ENCODE measurements at places on chromosomes 2 and 18.

DNA sequence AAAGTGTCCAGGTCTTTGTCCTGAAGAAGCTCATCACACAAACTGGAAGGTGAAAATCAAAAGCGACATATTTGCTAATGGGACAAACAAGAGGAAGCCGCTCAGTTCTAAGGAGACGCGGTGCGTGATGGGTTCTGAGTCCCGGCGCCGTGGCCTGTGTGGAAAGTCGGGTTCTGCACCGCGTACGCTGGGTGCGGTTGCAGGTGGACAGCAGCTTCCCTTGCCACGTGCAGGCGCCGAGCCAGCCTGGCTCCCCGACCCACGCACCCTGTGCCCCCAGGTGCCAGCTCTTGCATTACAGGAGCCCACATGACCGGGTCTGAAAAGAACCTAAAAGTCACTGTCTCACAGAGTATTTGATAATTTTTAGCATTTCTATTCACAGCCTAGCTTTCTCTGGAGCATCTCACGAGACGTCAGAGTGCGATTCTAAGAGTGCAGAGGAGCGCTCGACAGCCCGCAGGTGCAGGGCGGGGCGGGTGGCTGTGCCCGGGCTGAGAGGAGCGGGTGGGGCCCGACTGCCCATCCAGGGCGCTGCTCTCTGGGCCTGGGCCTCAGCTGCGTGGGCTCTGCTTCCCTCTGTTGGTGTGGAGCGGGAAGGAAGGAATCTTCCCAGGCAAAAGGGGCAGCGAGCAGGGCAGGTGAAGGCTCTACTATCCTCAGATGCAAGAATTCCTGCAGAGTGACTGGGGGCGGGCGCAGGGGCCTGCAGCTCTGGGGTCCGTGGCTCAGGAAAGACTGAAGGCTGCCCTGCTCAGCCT is 39.4 kb downstream of the MYT1L start:
- peak; percentile 8 for DNase-seq

GRCh38 chr2:180010701-180011100 is 3.6 kb upstream of the CWC22 start:
- DNase-seq = no peak

DNA sequence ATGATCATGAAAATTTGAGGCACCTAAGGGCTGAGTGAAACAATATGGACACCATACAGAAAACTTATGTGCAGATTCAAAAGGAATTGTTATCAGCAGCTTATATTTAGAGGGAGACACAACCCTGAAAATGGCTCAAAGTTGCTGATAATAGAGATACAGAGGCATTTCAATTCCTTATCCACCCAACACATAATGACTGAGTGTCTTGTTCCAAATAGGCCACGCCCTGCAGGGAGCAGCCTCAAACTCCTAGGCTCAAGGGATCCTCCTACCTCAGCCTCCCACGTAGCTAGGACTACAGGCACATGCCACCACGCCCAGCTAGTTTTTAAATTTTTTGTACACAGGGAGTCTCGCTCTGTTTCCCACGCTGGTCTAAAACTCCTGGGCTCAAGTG is 79.0 kb downstream of the LBH start:
- DNase-seq = no peak

- DNase-seq = no peak
These were observed 184.1 kb upstream of the ARL4C start for GRCh38 chr2:234680688-234681619.

GRCh38 chr2:201366146-201366545 is 9.0 kb upstream of the FLACC1 start:
- no peak for DNase-seq

- no peak for DNase-seq
These were observed 47.2 kb upstream of the MGAT4A start for GRCh38 chr2:98778151-98778550.

- no peak for DNase-seq
These were observed 86.1 kb downstream of the SH3YL1 start for GRCh38 chr2:177733-178132.

All from hippocampal formation (tissue), 2 donors.